Natural killer cell treated with Interleukin-12 subunit alpha and Interleukin-12 subunit beta and Interleukin-15 and Interleukin-18, amount 100 ng/mL, for 72 hours (primary cell): ENCODE measurements at places on chromosomes 6 and 20. TPM values are rescaled to one million over a fixed set of nuclear protein-coding genes. Genes with fewer than 3 reads are reported as not detected.

DNAAF9 gene
- total RNA-seq: 2.4 TPM

ORC3 gene
- total RNA-seq: 30.9 TPM

DCDC2 gene
- not detected for total RNA-seq

FOXC1 gene
- total RNA-seq: 0.36 TPM

FNDC11 gene
- total RNA-seq: 0.31 TPM

MLIP gene
- not detected for total RNA-seq

ULBP3 gene
- 0.98 TPM for total RNA-seq

WTAP gene
- total RNA-seq: 106 TPM

DNA sequence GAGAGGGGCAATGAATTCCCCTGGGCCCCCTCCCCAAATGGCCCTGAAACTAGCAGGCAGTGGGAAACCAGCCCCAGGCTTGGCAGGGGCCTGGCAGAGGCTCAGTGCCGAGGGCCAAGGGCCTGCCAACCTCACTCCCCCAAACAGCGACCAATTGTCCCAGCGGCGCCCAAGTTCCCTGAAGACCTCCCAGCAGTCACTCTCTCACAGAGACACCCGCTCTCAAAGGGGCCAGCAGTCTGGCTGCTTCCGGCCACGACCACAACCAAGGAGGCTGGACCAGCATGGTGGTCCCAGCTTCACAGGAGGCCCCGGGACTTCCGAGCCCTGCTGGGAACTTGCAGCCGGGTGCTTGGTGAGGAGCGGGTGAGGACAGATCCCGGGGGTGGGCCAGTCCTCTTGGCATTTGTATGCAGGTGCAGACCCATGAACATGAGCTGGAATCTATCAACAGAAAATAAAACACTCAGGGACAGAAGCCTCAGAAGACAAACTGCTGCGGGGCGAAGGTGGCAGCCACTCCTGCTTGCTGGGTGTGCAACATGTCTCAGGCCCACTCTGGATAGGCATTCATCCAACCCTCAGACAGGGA lies 17.5 kb upstream of the SIRPA start:
- no peak for DNase-seq
- no peak overlapping the region for H3K4me3 ChIP-seq
- H3K36me3 ChIP-seq: no peaks in the 10 kb centered on the region

- H3K27me3 ChIP-seq: peaks cover 6% of the 10 kb centered on the region
- no peak overlapping the region for H3K4me3 ChIP-seq
- no peaks in the 10 kb centered on the region for H3K4me1 ChIP-seq
- DNase-seq: no peak
- no peak overlapping the region for H3K27ac ChIP-seq
Measured at GRCh38 chr6:21955053-21955595, 341.7 kb downstream of the PRL start.

DNA sequence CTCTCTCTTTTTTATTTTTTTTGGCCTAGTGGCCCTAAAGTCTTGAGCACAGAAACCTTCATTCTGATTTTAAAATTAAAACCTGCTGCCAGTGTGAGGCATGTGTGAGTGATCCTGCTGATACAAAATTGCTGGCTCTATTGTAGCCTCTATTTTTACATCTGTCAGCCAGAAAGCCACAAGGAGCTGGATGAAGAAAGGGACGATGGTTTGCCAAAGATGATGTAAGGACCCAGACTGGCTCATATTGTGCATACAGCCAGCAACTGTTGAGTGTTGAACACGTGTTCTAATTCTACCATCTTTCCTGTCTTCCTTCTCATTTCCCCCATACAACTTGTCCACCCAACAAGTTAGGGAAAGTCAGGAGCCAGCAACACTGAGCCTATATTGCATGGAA lies 40.8 kb upstream of the ATXN1 start:
- no peak for DNase-seq
- no peaks in the 10 kb centered on the region for H3K27me3 ChIP-seq
- no peak overlapping the region for H3K4me3 ChIP-seq

- no peaks in the 10 kb centered on the region for H3K27me3 ChIP-seq
- no peaks in the 10 kb centered on the region for H3K36me3 ChIP-seq
- no peak overlapping the region for H3K27ac ChIP-seq
- no peaks in the 10 kb centered on the region for H3K4me1 ChIP-seq
- no peak for DNase-seq
Measured at GRCh38 chr20:22821081-22821727, 213.9 kb upstream of the SSTR4 start.

GRCh38 chr6:43178150-43178549 lies 3.8 kb upstream of the CUL9 start:
- no peaks in the 10 kb centered on the region for H3K27me3 ChIP-seq
- H3K4me3 ChIP-seq: no peak overlapping the region
- H3K4me1 ChIP-seq: peaks cover 38% of the 10 kb centered on the region
- no peak for DNase-seq
- H3K36me3 ChIP-seq: peaks cover 13% of the 10 kb centered on the region
- peak overlapping the region; percentile 41 for H3K27ac ChIP-seq

GRCh38 chr20:16505894-16506293 lies 67.4 kb downstream of the KIF16B start:
- H3K36me3 ChIP-seq: peaks cover 5% of the 10 kb centered on the region
- DNase-seq: no peak
- H3K27me3 ChIP-seq: no peaks in the 10 kb centered on the region
- no peak overlapping the region for H3K4me3 ChIP-seq

DNA sequence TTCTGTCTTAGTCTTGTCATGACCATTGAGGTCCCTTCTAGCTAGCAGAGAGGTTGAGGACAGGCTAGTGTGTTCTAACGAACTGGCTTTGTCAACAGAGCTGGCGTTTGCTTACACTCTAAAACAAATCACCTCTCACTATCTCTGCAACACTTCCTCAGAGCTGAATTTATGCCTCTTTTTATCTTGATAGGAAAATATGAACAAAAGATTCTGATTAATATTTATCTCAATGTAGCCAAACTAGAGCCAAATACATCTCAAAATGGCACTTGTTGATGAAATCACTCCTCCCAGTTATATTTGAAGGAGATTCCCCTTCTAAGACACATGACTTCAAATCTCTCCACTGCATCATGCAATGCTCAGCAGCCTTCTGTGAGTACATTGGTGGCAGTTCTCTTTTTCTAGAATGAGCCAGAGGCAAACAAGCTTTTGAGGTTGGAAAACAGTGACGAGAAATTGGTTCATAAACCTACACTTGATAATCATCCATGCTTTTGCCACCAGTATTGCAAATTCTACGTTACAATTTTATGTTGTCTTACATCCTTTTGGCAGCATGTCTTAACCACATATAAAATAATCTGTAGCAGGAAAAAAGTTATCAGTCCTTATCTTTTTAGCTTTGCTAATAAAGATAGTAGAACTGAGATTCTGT lies 615.7 kb upstream of the CITED2 start:
- H3K4me3 ChIP-seq: no peak overlapping the region
- DNase-seq: no peak
- H3K4me1 ChIP-seq: no peaks in the 10 kb centered on the region
- H3K27me3 ChIP-seq: no peaks in the 10 kb centered on the region

GRCh38 chr6:1558388-1558787 lies 51.3 kb upstream of the FOXC1 start:
- H3K27ac ChIP-seq: no peak overlapping the region
- H3K4me3 ChIP-seq: no peak overlapping the region

GRCh38 chr20:12327205-12327604 lies 409.5 kb downstream of the BTBD3 start:
- H3K4me1 ChIP-seq: no peaks in the 10 kb centered on the region
- no peak overlapping the region for H3K4me3 ChIP-seq
- peaks cover 5% of the 10 kb centered on the region for H3K36me3 ChIP-seq
- no peaks in the 10 kb centered on the region for H3K27me3 ChIP-seq

- no peak overlapping the region for H3K27ac ChIP-seq
- H3K4me3 ChIP-seq: no peak overlapping the region
- no peaks in the 10 kb centered on the region for H3K4me1 ChIP-seq
- DNase-seq: no peak
Measured at GRCh38 chr6:3390698-3391097, 66.2 kb downstream of the SLC22A23 start.

DNA sequence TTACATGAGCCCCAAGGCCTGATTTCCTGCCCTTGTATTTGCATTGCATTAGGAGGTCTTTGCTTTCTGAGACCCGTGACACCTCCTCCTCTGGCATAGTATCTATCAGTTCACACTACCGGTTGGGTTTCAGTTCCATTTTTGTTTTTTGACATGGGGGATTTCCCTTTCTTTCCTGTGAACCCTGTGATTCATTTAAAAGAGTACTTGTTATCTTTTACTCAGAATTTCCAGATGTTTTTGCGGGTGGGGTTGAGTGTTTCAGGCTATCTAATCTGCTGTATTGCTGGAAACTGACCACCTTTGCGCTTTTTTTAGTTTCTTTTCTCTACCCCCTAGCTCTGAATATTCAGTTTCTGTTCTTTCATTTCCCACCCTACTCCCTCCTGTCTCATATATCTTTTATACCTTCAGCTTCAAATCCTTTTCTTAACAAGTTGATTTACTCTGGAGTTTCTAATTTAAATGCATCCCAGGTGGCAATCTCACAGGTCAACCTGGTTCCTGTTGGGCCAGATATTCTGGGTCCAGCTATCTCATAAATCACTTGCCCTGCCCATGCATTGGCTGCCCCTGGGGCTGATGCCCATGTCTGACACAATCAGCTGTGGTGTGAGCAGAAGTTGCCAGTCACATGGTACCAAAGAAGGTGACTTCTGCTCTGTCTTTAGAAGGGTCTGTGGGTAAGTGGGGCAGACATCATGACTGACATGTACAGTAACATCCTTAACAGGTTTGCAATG lies 14.3 kb upstream of the NCOA3 start:
- H3K4me3 ChIP-seq: peak overlapping the region; percentile 81
- peak overlapping the region; percentile 95 for H3K27ac ChIP-seq
- peak; percentile 84 for DNase-seq
- H3K27me3 ChIP-seq: no peaks in the 10 kb centered on the region

DNA sequence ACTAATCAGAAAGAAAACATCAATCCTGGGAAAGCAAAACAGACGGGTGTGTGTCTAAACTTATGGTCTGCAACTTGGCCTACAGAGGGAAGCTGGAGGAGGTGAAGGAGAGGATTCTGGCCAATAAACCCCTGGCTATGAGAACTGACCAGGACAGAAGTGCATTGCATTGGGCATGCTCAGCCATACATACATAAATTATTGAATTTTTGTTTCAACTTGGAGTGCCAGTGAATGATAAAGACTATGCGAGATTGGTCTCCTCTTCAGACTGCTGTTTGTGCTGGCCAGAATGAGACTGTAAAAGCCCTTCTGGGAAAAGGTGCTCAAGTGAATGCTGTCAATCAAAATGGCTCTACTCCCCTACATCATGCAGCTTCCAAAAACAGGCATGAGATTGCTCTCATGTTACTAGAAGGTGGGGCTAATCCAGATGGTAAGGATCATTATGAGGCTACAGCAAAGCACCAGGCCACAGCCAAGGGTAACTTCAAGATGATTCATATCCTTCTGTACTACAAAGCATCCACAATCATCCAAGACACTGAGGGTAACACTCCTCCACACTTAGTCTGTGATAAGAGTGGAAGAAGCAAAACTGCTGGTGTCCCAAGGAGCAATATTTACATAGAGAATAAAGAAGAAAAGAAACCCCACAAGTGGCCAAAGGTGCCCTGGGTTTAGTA lies 17.4 kb downstream of the ADNP start:
- no peaks in the 10 kb centered on the region for H3K36me3 ChIP-seq
- H3K27ac ChIP-seq: peak overlapping the region; percentile 6
- no peak for DNase-seq
- H3K4me3 ChIP-seq: no peak overlapping the region

DNA sequence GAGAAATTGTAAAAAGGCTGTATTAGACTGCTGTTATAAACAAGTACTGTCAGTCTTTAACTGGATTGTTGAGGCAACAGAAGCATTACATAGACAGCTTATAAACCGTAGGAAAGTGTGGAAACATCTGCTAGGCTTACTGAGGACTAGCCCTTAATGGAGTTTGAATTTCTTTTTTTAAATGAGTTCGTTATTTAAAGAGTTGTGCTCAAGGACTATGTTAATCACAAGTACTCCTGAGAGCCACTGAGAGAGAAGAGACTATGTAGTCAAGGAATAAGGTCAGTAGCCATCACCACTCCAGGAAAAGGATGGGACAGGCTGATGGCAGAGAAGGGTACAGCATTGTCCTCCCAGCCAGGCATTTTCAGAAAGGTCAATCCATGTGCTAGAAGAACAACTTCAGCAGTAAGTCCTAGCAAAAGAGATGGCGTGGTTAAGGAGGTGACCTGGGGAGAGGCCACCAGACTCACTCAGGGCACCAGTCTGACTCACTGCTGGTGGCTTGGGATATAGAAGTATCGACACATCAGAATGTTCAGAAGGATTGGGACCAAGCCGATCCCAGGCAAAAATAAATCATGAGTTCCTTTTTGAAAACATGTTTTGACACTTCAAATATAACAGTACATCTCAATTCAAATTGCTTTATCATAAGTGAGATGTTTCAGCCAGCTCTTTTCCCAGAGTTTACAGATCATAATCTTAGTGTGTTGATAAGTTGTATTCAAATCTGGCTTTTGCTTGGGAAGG lies 6.4 kb downstream of the RPS12 start:
- DNase-seq: no peak
- no peaks in the 10 kb centered on the region for H3K27me3 ChIP-seq
- peak overlapping the region; percentile 98 for H3K27ac ChIP-seq

GRCh38 chr6:57085471-57085870 lies 4.5 kb upstream of the ZNF451 start:
- H3K4me1 ChIP-seq: peaks cover 5% of the 10 kb centered on the region
- H3K27me3 ChIP-seq: no peaks in the 10 kb centered on the region
- H3K4me3 ChIP-seq: no peak overlapping the region
- peaks cover 7% of the 10 kb centered on the region for H3K36me3 ChIP-seq

DNA sequence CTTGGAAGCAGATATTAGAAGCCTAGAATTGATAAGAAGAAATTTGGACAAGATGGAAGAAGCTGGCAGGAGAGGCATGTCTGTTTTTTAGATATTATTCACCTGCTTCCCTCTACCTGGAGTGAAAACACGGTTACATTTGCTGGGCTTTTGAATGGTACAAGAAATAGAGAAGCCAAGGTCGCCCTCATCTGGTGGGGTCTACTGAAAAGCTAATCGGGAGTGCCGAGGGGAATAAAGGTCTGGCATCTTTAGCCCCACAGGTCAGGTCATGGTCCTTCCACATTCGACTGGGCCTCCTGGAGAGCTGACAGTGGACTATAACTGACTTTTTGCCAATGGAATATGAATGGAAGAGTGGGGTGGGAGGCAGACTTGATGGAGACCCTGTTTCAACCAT lies 4.6 kb upstream of the C2 start:
- no peaks in the 10 kb centered on the region for H3K36me3 ChIP-seq
- no peak overlapping the region for H3K27ac ChIP-seq
- DNase-seq: no peak
- no peaks in the 10 kb centered on the region for H3K4me1 ChIP-seq
- H3K27me3 ChIP-seq: peaks cover 4% of the 10 kb centered on the region
